ENCODE measurements at places on chromosomes 11 and 22.

GRCh38 chr11:11537372-11537771, 84.4 kb downstream of the GALNT18 start:
- no peak for DNase-seq

DNA sequence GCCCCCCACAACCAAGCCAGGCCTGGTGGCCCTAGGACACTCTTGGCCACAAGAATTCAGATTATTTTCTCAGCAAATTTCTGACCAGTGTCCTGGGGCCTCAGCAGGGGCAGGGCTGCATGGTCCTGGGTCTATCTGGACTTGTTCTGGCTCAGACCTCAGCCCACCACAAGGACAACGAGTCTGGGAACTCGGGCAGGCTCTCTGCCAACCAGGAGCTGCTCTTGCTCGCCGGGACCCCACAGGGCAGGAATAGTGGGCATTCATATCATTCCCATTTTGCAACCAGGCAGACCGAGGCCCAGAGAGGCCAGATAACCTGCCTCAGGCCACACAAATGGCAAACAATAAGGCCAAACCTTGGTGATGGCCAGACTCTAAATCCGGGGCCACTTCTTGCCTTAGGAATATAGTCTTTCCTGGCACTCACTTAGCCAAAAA, 75.4 kb upstream of the WNT7B start:
- DNase-seq = no peak

DNA sequence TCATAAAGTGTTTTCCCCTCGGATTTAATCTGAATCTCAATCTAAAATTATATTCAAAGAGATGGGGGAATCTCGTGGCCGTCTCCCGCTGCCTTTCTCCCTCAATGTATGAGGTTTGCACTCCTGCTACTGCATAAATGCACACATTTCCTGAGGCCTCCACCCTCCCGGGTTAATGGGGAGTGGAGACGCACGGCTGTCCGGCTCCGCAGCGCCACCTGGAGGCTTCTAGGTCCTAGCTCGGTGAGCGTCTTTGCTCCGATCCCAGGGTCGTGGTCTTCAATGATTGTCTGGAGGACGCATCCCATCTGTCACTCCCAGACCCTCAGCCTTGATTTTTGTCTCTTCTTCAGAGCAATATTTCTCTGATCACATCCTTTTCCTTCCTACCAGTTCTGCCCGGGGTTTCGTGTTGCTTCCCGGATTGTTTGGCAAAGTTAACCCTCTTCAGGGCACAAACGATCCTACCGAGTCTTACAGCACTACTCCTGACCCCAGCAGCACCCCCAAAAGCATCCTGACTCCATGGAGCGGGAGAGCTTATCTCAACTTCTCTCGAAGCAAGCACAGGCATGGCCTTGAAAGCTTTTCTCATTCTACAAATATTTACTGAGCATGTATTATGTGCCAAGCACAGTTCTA, at the start of gene LMO1:
Gene LMO1 (minus strand): TSS at position 110 of the 642 bp plus-strand sequence. CDS start 516 bp downstream, outside the sequence.
- DNase-seq = peak; percentile 55

- DNase-seq = peak; percentile 37
Measured at GRCh38 chr22:37588546-37589215, 8.8 kb upstream of the LGALS2 start.

GRCh38 chr11:122040464-122040863, 75.6 kb downstream of the BLID start:
- DNase-seq = no peak

DNA sequence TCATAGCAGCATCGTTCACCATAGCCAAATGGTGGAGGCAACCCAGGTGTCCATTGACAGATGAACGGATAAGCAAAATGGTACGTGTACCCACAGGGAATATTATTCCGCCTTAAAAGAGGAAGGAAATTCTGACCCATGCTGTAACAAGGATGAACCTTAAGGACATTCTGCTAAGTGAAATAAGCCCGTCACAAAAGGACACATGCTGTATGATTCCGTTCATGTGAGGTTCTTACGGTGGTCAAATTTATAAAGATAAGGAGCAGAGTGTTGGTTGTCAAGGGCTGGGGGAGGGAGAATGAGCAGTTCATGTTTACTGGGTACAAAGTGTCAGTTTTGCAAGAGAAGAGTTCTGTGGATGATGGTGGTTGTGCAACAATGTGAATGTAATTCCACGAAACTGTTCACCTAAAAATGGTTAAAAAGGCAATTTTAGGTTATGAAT, 26.3 kb downstream of the APOL1 start:
- DNase-seq = peak; percentile 89

GRCh38 chr22:37769056-37769455, 38.7 kb upstream of the GCAT start:
- no peak for DNase-seq

DNA sequence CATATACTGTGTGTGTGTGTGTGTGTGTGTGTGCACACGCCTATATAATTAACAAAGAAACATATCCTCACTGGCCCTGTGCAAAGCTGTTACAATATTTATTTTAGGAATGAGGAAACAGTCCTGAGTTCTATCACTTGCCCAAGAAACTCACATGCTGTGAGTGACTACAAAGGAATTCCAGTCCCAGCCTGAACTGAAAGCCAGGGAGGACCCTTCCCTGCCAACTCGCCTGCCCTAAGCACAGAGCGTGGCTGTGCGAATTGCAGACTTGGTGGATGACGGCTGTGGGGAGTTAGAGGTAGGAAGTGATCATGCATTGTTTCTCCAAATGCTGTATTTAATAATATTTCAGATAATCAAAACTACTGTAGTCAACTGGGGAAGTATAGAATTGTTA, 26.4 kb upstream of the CD5 start:
- DNase-seq = peak; percentile 78

- DNase-seq = peak; percentile 32
Measured at GRCh38 chr22:45166932-45167331, 3.2 kb downstream of the NUP50 start.

GRCh38 chr11:121645596-121645995, 192.8 kb upstream of the SORL1-AS1 start:
- peak; percentile 79 for DNase-seq

GRCh38 chr22:33512908-33513307, 407.4 kb downstream of the LARGE1 start:
- no peak for DNase-seq

- DNase-seq = no peak
Measured at GRCh38 chr11:131388030-131388429, 17.6 kb downstream of the NTM start.

GRCh38 chr11:44711787-44712608, 14.8 kb upstream of the TSPAN18 start:
- no peak for DNase-seq

DNA sequence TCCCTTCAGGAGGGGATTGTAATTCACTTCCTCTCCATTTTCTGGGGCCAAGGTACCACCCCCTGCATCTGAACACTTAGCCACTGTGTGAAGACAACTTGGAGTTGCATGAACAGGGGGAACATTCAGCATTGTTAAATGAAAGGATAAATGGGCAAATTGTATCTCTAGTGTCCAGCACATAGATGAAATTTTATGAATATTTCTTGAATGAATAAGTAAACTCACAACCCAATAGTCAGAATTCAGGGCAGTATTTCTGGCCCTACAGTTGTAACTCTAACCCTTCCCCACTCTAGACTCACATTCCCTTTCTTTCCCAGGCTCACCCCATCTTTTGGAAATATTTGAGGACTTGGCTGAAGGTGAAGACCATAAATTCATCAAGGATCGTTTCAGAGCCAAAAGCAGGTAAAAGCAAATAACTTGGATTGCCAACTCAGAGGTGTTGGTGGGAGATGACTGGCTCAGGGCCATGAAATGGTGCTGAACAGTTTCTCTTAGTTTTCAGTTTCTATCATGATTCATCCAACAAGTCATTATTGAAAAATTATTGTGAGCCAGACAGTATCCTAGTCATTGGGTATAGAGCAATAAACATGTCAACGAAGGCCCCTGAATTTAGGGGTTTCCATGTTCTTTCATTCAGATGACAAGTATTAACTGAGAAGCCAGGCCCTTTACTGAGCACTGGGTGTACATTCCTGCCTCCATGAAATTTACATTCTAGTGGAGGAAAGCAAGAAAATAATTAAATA, 33.3 kb upstream of the ZC3H12C start:
- peak; percentile 27 for DNase-seq

GRCh38 chr11:45851228-45851627, 4.0 kb downstream of the CRY2 start:
- DNase-seq = no peak

DNA sequence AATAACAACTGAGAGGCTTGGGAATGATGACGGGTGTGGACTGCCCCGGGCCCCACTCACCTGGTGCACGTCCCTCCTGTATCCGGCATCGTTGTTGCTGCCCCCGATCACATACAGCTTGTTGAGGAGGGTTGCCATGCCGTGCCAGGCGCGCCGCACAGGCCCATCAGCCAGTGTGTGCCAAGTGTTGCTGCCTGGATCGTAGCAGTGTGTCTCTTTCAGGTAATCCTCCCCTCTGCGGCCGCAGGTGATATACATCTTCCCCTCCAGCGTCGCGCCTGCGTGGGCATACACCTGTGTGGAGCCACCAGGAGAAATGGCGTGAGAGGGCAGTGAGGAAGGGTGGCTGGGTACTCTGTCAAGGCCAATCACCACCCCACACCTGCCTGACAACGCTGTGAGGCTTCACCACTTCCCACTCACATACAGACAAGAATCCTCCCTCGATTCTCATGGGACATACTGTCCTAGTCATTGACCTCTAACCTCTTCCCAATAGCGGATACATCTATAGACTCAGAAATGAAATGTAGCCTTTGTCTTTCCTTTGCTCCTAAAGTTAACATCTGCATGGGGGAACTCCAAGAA, 8.9 kb upstream of the SCARF2 start:
- DNase-seq = no peak
